Smooth muscle cell of the coronary artery (primary cell): ENCODE measurements at places on chromosomes 11 and 22. TPM values are rescaled to one million over a fixed set of nuclear protein-coding genes. Genes with fewer than 3 reads are reported as not detected.

The DRICH1 gene
- total RNA-seq, result 2.2 TPM in 1 of 2 replicates, not detected in the other

The LDHAL6A gene
- total RNA-seq, result not detected in 2 replicates

The TRIM22 gene
- 73.4 and 161 TPM in 2 replicates for total RNA-seq

The KCTD14 gene
- total RNA-seq, result 0.35 and 1.1 TPM in 2 replicates

The TMPRSS4 gene
- total RNA-seq, result not detected in 2 replicates

The BDNF gene
- total RNA-seq, result 1.2 and 38.8 TPM in 2 replicates

The SCGB1C1 gene
- total RNA-seq, result not detected in 2 replicates

The OR4C13 gene
- not detected in 2 replicates for total RNA-seq

The CCDC89 gene
- 2.6 and 5.6 TPM in 2 replicates for total RNA-seq

The SLC6A5 gene
- not detected in 2 replicates for total RNA-seq

The LINC01488 gene
- 0.08 TPM in 1 of 2 replicates, not detected in the other for total RNA-seq

The TMEM135 gene
- total RNA-seq, result 9.6 and 23.2 TPM in 2 replicates

The FKBP2 gene
- 67.4 and 90.4 TPM in 2 replicates for total RNA-seq

The MYO7A gene
- total RNA-seq, result 0.08 and 0.23 TPM in 2 replicates

The ZNF215 gene
- 1.3 and 4.2 TPM in 2 replicates for total RNA-seq

The OR2AG2 gene
- total RNA-seq, result 0.08 TPM in 1 of 2 replicates, not detected in the other

The TANGO2 gene
- 50.6 and 65.3 TPM in 2 replicates for total RNA-seq

The PDGFD gene
- total RNA-seq, result 2.0 and 61.0 TPM in 2 replicates

The LIF gene
- 4.6 and 13.3 TPM in 2 replicates for total RNA-seq

The SCGB1D2 gene
- not detected in 2 replicates for total RNA-seq

The FAM181B gene
- not detected in 2 replicates for total RNA-seq

The MRGPRF gene
- total RNA-seq, result 2.1 and 23.3 TPM in 2 replicates

The HEPN1 gene
- 0.08 TPM in 1 of 2 replicates, not detected in the other for total RNA-seq

The PNPLA3 gene
- 0.47 and 2.4 TPM in 2 replicates for total RNA-seq

The OR8H3 gene
- total RNA-seq, result not detected in 2 replicates

The TRIM34 gene
- 9.2 and 11.8 TPM in 2 replicates for total RNA-seq

The MIAT gene
- total RNA-seq, result 0.94 and 1.2 TPM in 2 replicates

The MRGPRX4 gene
- total RNA-seq, result not detected in 2 replicates

The TENM4 gene
- total RNA-seq, result 12.6 and 22.5 TPM in 2 replicates

The CRYBB2 gene
- not detected in 2 replicates for total RNA-seq

The ANKK1 gene
- total RNA-seq, result under 0.01 and 0.12 TPM in 2 replicates
